ENCODE measurements at places on chromosomes 1 and 21.

DNA sequence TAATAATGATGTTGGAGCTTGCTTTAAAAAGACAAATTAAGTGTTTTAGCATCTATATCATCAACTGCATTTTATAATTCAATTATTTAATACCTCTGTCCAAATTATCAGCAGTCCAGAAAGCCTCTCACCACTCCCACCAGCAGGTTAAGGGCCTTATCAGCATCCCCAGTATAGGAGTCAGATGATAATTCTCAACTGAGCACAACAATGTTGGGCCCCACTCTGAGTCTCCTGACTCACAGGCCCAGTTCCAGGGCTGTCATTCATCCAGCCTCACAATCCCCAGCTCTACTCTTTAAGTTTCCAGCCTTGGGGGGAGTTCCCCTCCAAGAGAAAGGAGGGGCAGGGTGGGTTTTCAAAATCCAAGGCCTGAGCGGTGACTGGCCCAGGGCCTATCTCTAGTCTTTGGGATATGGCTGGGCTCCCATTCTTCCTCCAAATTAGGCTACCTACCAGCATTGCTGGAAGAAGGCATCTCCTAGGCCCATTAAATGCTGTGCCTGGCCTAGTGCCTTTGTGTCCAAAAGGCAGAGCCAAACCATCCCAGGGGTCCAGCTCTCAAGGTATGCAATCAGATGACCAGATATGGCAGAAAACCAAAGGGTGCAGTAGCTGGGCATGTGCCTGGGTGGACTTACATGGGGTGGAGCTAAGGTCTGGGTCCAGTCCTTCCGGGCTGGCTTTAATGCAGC lies 134.1 kb downstream of the GLUL start:
- DNase-seq = no peak

GRCh38 chr1:4375812-4376211 lies 278.6 kb upstream of the AJAP1 start:
- DNase-seq = no peak

- DNase-seq = no peak
Observed at GRCh38 chr1:145702052-145702451, 5.1 kb downstream of the PDZK1 start.

- no peak for DNase-seq
Observed at GRCh38 chr1:167251472-167251871, 30.8 kb downstream of the POU2F1 start.

DNA sequence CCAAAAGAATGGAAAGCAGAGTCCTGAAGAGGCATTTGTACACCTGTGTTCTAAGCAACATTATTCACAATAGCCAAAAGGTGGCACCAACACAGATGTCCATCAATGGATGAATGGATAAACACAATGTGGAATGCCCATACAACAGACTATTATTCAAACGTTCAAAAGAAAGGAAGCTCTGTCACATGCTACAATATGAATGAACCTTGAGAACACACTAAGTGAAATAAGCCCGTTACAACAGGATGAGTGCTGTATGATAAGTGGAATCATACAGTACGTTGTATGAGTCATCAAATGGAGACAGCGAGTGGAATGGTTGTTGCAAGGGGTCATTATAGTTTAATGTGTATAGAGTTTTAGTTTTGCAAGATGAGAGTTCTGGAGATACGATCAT lies 80.1 kb downstream of the SH3BGR start:
- no peak for DNase-seq

DNA sequence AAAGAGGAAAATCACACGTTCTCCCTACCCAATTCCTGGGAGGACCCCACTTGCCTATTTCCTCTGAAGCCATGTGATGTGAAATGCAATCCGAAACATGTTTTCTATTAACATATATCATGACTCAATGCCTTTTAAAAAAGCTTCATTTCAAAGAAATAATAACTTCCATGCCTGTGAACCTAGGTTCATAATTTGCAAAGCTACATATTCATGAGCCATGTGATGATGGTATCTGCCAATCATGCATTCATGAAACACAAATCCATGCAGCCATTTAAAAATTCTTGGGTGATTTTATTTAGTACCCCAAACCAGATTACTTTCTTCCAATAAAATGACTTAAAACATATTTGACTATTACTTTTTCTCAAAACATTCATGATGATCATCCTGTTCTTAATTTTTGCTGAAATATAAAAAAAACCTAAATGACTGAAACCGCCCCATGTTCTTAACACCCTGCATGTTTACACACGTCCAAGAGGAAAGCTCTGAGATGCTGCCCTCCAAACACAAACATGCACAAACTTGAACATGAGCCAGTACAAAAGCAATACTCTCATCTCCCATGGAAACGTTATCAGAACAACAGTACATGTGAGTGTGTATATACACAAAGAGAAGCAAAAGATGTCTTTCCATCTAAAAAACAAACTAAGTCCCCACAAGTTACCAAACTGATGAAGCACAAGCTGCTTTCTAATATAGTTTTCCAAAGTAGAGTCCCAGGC lies 140.1 kb downstream of the TGFBR3 start:
- no peak for DNase-seq
